ENCODE measurements at places on chromosomes 13 and 19.

DNA sequence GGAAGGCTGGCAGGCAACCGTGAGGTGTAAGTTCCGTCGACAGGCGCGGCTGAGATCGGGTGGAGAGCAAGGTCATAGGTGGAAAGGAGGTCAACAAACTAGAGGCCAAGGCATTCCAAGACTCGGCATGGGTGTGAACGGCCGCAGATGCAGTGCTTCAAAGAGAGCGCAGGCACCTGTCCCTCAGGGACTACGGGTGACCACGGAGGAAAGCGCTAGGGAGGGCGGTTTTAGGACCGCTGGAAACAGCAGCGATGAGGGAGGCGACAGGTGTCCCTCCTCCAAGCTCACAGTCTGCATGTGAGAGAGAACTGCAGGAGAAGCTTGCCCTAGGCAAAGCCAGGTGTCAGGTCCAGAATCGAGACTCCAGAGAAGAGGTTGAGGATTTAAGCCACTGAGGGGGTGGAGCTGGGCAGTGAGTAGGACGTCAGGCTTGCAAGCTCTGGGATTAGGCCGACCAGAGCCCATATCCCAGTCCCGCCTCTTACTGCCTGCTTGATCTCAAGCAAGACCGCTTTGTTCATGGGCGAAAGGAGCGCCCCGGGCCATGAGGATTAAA lies 1.6 kb upstream of the MLNR start:
- DNase-seq: no peak

DNA sequence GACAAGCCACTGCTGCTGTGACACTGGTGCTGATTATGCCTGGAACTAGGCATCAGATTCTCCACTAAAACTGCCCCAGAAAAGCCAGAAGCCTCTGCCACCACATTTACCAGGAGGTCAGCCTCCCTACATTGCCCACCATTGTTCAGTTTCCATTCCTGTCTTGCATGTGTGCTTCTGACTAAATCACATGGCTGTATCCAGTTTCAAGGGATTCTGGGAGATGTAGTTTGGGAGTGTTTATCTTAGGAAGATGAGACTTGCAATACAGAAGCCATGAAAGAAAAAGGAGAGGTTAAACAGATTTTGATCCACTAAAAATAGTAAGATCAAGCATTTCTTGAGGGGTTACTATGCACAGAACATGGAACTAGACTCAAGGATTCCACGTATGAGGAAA lies 40.7 kb upstream of the SERPINE3 start:
- no peak for DNase-seq

- DNase-seq: no peak
Observed at GRCh38 chr19:2423915-2424685, 3.3 kb downstream of the TIMM13 start.

- no peak for DNase-seq
Observed at GRCh38 chr13:50509771-50510441, 333.6 kb downstream of the DLEU7 start.

GRCh38 chr13:99227909-99228688 lies 27.4 kb downstream of the UBAC2 start:
- DNase-seq: no peak

GRCh38 chr13:61463024-61463423 lies 47.4 kb upstream of the PCDH20 start:
- no peak for DNase-seq

DNA sequence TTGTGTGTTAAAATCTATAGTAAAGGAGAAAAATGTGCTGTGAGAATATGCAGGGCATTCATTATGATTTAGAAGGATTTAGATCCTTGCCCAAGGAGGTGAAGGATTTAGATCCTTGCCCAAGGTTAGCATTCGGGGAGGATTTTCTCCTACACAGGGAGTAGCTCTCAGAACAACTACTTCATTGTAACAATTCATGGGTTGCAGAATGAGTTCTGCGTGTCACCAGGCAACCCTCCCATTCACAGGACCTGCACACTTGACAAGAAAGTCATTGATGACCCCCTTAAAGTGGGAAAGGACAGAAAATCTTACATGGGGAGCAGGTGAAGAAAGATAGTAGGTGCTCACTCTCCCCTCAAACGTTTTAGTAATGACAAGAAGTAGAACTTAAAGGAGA lies 167.1 kb upstream of the MAB21L1 start:
- no peak for DNase-seq

- DNase-seq: no peak
Observed at GRCh38 chr19:31270897-31271296, 78.3 kb downstream of the TSHZ3 start.
